ENCODE measurements at places on chromosomes 3 and 15.

- no peak for DNase-seq
Measured at GRCh38 chr3:125310623-125311081, 64.5 kb downstream of the ZNF148 start.

GRCh38 chr3:140972833-140973232, 31.2 kb downstream of the SLC25A36 start:
- no peak for DNase-seq

- no peak for DNase-seq
Measured at GRCh38 chr15:88223084-88223483, 33.5 kb downstream of the NTRK3 start.

- DNase-seq, result no peak
Measured at GRCh38 chr3:16254916-16255315, 9.8 kb downstream of the DPH3 start.

GRCh38 chr3:188926111-188926510, 245.7 kb upstream of the TPRG1 start:
- no peak for DNase-seq

- no peak for DNase-seq
Measured at GRCh38 chr3:188720215-188720614, 451.6 kb upstream of the TPRG1 start.

DNA sequence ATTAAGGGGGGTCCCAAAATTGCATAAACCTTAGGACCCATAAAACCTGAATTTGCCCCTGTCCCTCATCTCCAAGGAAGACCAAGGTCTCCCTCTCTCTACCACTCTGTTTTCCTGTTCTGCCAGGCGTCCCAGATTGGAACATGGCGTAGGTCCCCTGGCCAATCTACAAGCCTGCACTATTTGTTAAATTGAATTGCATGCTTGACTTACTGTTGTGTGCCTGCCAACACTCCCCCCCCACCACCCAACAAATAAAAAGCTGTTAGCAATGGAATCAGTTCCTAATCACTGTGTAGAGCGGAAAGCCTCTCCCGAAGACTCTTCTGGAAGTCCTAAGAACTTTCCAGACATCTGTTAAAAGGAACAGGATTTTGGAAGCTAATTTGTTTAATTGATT, 11.7 kb downstream of the CTXND1 start:
- no peak for DNase-seq

- DNase-seq, result no peak
Measured at GRCh38 chr3:142945023-142945422, 18.5 kb downstream of the PAQR9 start.

DNA sequence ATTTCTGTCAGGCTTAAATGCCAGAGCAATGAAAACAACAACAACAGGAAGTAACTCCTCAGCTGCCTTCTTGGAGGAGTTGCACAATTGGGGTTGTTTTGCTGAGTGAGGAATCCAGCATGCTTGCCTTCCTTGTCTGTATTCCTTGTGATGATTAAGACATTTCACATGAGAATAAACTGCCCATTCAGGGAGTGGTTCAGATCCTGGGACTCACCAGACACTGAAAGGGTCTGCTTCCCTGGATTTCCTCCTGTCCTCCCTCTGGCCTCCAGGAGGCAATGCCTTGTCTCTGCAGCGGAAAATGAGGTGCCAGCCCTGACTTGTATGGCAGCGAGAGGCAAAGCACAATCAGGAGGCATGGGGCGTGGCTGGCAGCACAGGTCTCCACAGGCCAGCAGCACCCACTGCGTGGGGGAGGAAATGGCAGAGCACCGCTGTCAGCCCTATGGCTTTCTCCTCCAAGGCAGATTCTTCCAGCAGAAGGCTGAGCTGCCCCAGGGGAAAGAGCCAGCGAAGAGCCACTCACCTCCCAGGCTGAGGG, 41.5 kb downstream of the RBP2 start:
- DNase-seq, result peak; percentile 86

DNA sequence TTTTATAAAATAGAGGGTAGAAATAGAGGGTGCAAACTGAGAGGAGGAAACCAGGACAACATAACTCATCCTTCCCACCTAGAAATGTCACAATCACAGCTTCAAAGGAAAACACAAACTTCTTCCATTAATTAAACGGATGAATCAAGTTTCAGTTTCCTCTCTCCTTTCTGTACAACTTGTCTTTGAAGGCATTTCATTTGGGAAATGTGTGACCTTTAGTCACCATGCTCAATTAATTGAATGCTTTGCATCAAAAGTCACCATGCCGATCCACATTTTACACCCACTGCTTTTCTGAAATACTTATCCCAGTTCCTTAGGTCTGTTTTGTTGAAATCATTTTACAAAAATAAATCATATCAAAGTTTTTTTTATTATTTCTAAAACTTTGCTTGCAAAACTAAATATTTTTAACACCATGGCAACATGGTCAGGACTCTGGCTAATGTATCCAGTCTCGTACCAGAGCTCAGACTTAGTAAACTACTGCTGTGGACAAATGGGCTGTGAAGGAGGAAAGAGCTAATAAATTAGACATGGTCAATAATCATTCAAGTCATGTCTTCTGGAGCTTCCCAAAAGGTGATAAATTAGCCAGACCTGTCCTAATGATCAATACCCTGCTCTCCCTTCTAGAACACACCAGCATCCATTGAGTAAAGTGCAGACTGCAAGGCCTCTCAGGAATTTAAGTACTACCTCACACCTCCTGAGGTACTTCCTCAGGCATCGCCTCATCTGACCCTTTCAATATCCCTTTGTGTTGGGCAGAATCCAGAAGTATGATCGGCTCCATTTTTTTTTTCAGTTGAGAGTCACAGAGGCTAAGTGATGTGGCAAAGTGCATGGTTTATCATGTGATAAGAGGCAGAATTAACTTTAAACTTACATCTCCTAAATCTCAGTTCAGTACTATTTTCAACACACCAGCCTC, 161.3 kb downstream of the GREM1 start:
- DNase-seq, result no peak

GRCh38 chr15:84921121-84921520, 36.7 kb downstream of the SLC28A1 start:
- no peak for DNase-seq

- no peak for DNase-seq
Measured at GRCh38 chr3:169550284-169550683, 113.2 kb downstream of the MECOM start.

DNA sequence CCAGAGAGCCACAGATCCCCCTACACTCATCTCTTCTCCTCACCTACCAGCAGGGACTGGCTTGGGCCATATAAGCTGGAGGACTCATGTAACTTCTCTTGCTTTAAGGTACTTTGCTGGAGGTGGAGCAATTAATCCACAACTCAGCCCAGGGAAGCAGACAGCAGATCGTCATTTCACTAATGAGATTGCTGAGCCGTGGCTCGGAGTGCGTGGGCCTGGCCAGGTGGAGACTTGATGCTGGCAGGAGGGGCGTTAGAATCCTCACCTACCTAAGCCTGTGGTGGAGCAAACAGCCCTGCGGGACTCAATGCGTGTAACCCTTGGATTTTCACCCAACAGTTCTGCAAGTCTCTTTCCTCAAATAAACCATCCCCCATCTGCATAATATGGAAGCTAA, 253.2 kb downstream of the RORA start:
- DNase-seq, result no peak

DNA sequence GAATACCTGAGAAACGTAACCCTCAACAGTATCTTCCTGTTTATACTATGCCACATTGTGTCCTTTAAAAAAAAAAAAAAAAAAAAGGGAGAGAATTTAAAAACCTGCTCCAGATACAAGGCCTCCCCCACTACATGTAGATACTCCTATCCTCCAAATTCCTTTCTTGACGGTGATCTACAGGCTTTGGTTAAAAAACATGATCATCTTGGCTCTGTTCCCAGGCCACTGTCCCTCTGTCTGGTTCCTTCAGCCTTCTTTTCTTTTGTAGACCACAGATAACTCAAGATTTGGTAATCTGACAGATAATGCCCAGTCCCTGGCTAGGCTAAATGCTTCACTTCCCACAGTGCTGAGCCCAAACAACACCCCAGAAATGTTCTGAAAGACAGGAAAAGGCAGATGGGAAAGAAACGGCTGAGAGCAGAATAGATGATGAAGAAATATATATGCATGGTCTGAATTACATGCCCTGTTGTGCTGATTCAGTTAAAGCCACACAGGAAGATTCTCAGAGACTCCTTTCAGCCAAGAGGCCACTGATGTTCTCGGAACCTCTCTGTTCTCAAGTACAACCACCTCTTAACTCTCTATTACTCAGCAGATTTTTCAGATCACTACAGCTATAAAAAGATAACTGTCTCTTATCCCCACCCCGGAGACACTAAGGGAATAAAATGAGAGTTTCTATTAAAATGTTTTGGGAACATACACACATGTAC, 48.3 kb downstream of the NPTN start:
- DNase-seq, result no peak

- DNase-seq, result no peak
Measured at GRCh38 chr3:106805625-106806024, 571.6 kb upstream of the CCDC54 start.

- no peak for DNase-seq
Measured at GRCh38 chr3:106635271-106635670, 742.0 kb upstream of the CCDC54 start.

GRCh38 chr3:23254282-23254681, 51.2 kb downstream of the UBE2E2 start:
- DNase-seq, result no peak

DNA sequence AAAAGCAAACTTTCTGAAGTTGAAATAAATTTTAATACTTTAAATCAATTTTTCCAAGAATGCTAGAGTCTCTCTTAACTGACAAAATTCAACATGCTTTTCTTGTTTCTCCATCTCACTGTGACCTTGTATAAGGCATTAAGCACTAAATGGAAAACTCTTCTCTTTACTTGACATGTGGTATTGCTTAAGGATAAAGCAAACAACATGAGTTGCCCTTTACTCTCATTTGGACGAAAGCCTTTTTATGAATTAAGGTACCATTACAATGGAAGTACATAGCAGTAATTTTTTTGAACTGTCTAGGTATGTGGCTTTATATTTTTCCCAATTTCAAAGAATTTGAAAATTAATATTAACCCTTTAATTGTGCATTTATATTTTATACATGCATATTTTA, 1.4 kb downstream of the STRIT1 start:
- DNase-seq, result no peak

DNA sequence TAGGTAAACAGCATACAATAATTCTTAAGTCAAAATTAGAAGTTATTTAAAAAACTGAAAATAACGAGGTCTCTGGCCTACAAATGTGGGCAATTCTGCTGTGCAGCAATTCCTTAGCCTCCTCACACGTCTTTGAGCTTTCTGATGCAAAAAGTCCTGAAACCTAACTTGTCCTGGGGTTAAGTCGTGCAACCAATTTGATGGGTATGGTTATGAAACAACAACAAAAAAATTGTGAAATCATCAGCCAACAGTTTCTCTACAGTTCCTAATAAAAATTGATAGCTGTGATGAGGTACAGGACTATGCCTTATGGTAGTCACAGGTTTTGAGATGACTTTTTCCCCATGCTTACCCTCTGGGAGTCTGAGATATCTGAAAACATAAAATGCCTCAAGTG, 6.5 kb upstream of the GLB1 start:
- DNase-seq, result no peak

GRCh38 chr3:78887547-78888011, 880.2 kb downstream of the ROBO1 start:
- no peak for DNase-seq

DNA sequence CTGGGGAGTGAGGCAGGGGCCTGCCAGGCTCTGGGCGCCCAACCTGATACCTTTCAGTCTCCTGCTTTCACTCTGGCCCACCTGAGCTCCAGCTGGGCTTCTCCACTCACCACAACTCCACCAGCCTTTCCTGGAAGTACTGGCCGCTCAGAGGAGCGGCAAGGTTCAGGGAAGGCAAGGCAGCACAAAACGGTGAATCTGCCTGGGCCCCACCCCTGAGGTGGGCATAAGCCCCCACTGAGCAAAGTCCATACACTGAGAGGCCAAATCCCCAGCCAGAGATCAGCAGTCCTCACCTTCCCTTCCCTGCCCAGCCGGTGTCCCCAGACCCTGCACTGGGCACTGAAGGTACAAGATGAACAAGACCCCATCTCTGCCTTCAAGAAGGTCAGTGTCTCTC, 70.7 kb downstream of the TLE3 start:
- DNase-seq, result no peak

- no peak for DNase-seq
Measured at GRCh38 chr3:48991851-48992545, 2.0 kb downstream of the P4HTM start.

DNA sequence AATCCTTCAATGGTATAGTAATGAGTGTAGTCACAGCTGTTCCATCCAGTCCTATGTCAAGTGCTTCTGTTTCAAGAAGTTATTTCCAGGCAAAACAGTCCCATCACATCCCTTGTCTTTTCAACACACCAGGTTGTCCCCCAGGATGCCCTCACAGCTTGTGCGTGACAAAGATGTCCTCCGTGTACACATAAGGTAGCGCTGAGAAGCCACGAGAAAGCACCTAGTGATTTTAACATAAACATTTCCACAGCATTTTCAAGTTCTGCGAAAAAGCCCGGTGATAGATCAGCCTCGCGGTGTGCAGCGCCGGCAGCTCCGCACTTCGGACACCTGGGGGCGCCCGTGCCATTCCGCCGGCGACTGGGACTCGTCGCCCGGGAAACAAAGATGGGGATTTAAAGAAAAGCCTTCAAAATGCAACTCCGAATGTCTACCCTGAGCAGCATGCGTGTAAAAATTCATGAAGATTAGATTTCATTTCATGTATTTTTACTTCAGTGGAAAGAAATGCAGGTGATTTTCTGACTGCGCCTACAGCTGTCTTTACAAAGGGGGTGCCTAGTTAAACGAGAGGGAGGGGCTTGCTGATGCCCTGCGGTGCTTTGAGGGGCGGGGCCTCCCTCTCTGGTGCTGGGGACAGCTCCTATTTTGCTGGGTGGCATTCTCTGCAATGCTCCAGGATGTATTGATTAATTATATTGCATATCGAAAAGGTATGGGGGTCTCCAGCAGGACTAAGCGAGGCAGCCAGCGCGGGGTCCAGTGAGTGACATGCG, 49.9 kb downstream of the KY start:
- no peak for DNase-seq

DNA sequence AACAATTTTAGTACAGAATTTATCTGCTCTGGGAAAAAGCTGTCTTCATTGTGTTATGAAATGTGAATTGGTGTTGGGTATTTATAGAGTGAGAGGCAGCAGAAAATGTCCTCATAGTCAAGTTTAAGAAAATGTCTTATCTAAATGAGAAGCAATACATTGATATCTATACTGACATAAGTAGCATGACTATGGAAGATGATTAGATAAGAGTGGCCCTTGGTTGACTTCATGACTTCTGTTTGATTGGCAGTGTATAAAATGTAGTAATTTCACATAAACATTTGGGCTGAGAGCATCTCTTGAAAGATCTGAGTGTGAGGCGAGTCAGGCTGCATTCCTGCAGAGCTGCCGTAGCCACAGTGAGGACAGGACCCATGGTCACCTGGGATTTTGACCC, 19.4 kb downstream of the MCTP2 start:
- no peak for DNase-seq

GRCh38 chr3:114732353-114732752, 414.7 kb downstream of the ZBTB20 start:
- no peak for DNase-seq

- DNase-seq, result no peak
Measured at GRCh38 chr3:52323526-52324295, 7.6 kb downstream of the DNAH1 start.
